ENCODE measurements at places on chromosomes 11 and 22.

DNA sequence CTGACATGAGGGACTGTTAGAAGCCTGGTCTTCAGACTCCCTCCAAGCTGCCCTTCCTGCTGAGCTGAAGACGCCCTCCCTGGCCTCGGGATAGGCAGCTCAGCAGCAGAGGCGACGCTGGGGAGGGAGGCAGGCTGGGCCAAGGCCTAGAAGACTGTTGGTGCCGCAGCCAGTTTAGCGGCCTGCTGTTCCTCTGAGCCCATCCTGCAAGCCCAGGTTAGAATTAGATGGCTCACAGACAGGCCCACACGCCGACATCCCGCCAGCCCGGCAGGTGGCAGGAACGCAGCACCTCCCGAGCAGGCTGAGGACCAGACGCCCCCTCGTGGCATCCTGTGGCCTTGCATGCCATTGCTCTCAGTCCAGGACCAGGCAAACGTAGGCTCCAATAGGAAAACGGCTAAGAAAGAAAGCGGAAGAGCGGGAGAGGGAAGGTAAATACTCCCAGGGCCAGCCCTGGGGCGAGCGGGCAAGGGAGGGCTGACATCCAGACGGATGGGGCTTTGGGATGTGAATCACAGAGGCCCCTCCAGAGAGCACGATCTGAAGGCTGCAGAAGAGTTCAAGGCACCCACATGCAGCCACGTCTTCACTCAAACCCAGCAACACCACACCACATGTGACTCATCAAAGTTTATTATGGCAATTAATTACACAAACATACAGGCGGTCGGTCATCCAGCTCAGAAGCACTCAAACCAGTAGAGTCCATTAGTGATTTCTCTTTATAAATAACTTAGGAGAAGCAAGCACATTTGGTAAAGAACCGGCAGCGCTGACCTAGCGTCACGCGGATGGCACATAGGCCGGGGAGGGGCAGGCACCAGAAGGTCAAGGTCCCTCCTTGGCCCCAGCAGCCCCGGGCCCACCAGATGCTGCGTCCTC lies 27.6 kb downstream of the CD5 start:
- DNase-seq = peak; percentile 84

- DNase-seq = no peak
Observed at GRCh38 chr11:19683862-19684491, 28.7 kb upstream of the NAV2 start.

DNA sequence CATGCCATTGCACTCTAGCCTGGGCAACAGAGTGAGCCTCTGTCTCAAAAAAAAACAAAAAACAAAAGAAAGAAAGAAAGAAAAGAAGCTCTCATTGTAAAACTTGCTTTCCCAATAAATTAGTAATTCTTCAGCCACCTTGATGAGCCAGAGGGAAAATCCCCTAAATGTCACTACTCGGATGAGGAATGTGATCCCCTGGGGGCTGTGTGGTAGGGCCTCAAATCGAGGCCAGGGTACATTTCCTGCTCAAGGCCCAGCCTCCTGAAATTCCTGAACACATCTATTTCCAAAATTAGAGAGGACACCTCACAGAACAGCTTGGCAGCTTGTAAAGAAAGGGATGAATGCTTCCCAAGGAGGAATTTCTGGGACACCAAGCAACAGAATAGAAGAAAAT lies 147.1 kb upstream of the SESN3 start:
- no peak for DNase-seq

DNA sequence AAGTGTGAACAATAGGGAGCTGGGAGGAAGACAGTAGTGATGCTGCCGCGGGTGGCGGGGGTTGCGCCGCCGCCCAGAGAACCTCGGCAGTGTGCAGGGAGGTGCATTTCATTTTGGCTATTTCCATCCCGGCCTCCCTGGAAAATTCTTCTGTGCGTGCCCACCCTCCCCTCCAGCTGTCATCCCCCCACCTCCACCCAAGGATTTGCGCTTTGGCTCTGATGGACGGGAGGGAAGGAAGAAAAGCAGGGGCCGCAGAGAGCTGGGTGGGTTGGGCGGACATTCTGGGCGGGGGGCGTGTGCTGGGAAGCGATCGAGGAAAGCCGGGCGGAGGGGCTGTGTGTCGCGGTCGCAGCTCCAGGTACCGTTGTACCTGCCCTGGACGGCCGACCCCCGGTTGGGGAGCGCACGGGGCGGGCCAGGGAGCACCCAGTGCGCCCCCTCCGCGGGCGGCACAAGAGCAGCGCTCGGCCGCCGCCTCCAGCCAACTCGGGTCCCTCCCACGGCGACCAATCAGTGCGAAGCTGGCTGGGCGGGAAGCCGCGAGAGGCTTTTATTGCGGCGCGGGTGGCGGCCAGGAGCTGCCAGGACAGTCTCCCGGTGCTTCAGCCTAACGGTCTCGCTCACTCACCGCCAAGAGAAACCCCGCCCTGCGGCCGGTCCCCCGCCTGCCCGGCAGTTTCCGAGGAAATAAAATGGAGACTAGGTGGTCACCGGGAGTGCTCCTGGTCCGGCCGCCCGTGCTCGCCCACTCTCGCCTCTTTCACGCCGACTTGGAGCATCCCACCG lies 1.6 kb downstream of the NCAM1 start:
- no peak for DNase-seq

DNA sequence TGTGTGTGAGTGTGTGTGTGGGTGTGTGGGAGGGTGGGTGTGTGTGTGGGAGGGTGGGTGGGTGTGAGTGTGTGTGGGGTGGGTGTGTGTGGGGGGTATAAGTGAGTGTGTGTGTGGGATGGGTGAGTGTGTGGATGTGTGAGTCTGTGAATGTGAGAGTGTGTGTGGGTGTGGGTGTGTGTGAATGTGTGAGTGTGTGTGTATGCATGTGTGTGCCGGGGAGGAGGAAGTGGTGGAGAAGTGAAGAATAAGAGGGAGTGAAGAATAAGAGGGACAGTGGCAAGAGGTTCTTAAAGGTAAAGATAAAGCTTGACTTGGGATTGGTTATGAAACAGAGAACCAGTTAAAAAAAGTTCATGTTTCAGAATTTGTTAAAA lies 54.0 kb downstream of the PRR5L start:
- DNase-seq = peak; percentile 18

DNA sequence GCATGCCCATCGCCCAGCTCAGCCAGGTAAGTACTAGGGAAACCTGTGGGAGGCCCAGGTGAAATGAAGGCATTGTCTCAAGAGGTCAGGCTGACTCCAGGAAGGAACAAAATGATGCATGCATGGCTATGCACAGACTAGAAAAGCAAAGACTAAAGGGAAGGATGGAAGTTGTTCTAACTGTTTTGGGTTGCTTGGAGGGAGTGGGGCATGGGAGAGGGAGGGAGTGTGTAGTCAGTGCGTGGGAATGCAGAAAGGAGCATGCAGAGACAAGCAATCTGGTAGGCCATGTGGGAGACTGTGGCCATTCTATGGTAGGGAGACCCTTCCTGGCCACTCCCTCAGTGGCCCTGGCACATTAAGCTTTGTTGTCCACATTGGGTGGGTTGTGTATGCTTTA lies 2.9 kb downstream of the MICAL3 start:
- DNase-seq = no peak

- DNase-seq = no peak
Observed at GRCh38 chr11:13701506-13701905, 33.0 kb downstream of the FAR1 start.

- DNase-seq = no peak
Observed at GRCh38 chr11:122214567-122214966, 98.6 kb upstream of the BLID start.

DNA sequence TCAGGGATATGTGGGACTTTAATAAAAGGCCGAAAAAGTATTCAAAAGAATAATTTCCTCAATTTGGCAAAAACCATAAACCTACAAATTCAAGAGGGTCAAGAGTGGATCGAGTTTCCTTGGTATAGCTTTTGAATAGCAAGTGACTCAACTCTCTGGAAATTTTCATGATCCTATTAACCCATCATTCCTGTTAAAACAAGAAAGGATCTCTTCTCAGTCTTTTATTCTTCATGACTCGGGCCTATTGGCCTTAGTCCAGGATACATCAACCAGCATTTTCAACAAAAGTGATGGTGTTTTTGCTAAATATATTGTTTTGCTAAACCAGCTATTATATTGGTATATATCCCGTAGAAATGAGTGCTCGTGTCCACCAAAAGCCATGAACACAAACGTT lies 110.3 kb downstream of the ATXN10 start:
- DNase-seq = no peak

- no peak for DNase-seq
Observed at GRCh38 chr11:69335781-69336405, 41.9 kb downstream of the MYEOV start.

DNA sequence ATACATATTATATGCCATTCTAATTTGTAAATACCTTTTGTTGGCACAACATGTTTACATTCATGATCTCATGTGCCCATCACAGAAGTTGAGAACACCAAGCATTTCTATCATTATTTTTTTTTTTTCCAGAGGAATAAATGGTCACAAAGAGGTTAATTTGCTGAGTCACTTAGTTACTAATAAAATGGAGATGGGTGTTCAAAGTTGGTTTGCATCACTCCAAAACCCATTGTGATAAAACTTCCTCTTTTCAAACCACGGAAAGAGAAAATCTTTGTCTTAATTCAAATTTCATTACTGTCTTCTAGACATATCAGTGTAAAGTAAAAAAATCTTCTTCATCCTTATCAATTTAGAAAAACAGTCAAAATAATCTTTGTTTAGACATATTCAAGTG lies 636.8 kb upstream of the CCDC179 start:
- no peak for DNase-seq

DNA sequence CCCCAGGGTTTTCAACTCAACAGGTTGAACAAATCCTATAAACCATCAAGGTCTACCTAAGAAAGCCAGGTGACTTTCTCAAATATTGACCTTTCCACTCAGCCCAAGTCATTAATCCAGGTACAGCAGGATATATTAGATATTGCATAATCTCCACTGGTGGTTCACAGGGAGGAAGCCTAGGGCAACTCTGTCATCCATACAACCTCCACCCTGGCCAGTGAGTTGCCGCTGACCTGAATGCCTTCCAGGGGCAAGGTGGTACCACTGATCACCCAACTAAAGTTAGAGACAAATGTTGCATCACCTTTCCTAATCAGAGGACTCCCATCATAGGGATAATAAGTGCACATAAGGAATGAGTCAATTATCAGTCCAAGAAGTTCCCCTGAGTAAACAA lies 22.9 kb downstream of the GUCD1 start:
- DNase-seq = no peak

GRCh38 chr11:2390091-2390724 lies 10.3 kb upstream of the TSSC4 start:
- DNase-seq = no peak

- DNase-seq = no peak
Observed at GRCh38 chr11:75689863-75690609, 21.2 kb upstream of the MAP6 start.

- DNase-seq = no peak
Observed at GRCh38 chr11:106625566-106625965, 392.7 kb downstream of the GUCY1A2 start.

DNA sequence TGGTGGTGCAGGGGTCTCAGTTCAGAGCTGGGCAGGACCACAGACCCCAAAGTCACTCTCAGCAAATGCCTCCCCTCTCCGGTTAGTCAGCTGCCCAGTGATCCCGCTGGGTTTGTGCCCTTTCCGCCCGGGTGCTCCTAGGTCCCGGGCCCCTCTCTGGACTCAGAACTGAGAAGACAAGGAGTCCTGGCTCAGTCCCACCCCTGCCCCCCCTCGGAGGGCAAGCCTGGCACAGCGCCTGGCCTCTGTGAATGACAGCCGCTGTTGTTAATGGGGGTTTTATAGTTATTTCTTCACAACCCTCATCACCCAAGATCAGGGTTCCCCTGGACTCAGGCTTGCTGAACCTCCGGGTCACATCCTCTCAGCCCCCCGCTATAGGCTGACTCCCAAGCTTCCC lies 47.6 kb downstream of the ELFN2 start:
- DNase-seq = no peak

- DNase-seq = no peak
Observed at GRCh38 chr22:50169181-50169759, 1.3 kb upstream of the PANX2 start.

GRCh38 chr22:45180146-45180679 lies 16.5 kb downstream of the NUP50 start:
- no peak for DNase-seq

DNA sequence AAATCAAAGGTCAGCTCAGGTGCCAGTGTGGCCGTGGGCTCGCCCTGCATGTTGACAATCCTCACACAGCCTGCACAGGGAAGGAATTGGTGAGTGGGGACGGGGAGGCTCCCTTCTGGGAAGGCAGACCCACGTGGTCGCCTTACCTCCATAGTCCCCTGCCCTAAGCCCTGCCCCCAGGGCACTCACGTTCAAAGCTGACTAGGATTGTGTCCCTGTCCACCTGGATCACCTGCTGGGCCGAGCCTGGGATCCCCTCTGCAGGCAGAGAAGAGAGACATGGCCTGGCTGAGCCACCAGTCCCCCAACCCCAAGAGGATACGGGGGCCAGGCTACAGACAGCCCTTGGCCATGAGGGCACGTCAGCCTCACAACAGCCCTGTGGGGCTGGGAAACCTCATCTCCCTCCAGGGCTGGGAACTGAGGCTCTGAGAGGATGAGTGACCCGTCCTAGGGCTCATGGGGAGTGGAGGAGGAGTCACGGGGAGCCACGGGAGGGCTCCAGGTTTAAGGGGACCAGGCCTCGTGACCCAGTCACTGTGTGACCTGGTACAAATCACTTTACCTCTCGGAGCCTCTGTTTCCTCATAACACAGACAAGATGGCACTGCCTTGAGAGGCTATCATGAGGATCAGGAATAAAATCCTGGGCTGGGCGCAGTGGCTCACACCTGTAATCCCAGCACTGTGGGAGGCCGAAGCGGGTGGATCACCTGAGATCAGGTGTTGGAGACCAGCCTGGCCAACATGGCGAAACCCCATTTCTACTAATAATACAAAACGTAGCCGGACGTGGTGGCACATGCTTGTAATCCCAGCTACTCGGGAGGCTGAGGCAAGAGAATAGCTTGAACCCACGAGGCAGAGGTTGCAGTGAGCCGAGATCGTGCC lies 12.1 kb upstream of the SF1 start:
- DNase-seq = no peak

GRCh38 chr11:35501776-35502175 lies 23.6 kb downstream of the PAMR1 start:
- no peak for DNase-seq

DNA sequence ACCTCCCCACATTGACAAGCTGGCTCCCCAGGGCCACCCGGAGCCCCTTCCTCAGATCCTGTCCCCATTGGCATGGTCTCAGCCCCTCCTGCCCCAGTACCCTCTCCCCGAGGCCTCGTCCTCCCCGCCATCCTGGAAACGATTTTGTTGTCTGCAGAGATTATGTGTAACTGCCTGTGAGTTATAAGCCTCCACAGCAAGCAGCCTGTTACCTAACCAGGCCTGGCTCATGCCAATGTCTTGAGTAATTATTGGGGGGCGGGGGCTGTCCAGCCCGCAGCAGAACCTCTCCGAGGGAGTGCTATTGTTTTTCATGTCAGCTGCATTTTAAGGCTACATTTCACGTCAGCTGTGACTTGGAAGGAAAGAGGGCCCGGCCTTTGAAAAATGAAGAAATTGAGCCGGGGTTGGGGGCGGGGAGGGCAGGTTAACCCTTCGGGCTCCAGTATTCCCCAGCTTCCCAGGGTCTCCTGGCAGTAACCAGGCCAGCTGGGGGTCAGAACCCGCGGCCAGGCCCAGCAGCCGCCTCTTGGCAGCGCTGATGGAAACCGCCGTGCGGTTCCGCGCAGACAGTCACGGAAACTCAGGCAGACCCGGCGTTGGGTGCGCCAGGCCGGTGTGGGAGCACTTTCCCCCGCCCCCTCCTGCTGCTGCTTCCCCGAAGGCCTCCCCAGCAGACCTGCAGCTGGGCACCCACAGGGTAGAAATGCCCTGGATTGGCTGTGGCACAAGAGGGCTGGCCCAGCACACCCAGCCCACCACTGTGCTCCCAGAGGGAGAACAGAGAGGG lies 59.5 kb downstream of the CDKN1C start:
- DNase-seq = no peak
